ENCODE measurements at places on chromosomes 5 and 9.

GRCh38 chr5:121296356-121296755 is 555.3 kb upstream of the FTMT start:
- DNase-seq: no peak

DNA sequence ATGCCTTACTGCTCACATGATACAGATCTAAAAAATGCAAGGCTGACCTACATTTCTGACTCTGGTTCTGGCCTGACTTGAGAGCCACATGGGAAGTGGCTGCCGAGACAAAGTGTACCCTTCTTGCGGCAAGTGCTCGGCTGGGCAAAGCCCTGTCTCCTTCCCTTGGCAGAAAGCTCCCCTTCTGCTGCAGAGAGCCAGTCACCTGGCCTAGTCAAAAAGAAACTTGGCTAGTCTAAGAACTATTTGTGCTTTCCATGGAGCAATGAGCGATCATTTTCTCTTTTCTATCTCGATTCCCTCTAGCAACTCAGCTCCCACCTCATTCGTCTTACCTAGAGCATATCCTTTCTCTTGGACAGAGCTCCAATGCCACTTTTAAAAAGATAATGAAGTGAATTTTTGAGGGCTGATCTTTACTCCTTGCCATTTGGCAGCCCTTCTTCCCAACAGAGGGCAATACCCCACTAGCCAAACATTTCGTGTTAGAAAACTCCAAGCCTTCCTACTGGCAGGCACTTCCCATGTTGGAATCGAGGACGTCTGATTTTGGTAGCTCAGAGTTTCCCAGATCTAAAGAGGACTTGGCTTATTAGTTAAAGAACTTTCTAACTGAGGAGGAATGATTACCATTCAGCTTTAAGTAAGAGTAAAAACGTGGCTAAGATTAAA is 108.1 kb upstream of the PRRC1 start:
- DNase-seq: no peak

GRCh38 chr9:137422604-137423513 is at the start of the genes EXD3 and NOXA1:
Gene EXD3, minus strand, starts transcription at chr9:137423162. Its CDS starts 27,805 bp downstream, at chr9:137395357.
Gene NOXA1, plus strand, starts transcription at chr9:137423393. Its CDS starts 137 bp downstream, at chr9:137423530.
- DNase-seq: peak; percentile 95

- DNase-seq: no peak
Measured at GRCh38 chr9:127139071-127139731, 16.8 kb upstream of the ANGPTL2 start.

DNA sequence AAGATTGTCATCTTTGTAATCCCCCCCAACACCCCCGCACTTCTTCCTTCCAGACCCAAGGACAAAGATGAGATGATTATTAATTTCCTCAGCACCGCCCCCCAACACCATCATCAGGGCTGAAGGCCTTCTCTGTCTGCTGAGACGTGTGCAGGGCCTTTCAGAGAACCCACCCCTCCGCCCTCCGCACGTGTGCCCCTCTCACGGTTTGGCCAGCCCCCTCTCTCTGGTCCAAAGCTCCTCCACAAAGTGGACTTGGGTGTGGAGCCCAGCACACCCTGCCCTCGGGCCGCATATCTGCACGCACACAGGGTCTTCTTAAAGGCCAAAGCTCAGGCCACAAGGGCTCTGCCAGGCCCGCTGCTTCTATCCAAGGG is 32.0 kb downstream of the PAX5 start:
- no peak for DNase-seq

DNA sequence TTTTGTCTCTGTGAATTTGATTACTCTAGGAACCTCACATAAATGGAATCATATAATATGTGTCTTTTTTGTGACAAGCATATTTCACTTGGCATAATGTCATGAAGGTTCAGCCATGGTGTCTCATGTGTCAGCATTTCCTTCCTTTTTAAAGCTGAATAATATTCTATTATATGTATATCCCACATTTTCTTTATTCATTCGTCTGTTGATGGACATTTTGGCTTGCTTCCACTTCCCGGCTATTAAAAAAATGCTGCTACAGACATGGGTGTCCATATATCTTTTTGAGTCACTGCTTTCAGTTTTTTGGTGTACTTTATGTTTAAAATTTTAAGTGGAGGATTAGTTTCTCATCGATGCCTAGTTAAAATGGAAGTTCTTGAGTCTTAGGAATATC is 59.8 kb upstream of the C5orf63 start:
- DNase-seq: no peak

GRCh38 chr5:119353686-119354366 is 2.0 kb upstream of the TNFAIP8 start:
- DNase-seq: no peak

- peak; percentile 40 for DNase-seq
Measured at GRCh38 chr5:159412284-159413046, 82.2 kb upstream of the IL12B start.

DNA sequence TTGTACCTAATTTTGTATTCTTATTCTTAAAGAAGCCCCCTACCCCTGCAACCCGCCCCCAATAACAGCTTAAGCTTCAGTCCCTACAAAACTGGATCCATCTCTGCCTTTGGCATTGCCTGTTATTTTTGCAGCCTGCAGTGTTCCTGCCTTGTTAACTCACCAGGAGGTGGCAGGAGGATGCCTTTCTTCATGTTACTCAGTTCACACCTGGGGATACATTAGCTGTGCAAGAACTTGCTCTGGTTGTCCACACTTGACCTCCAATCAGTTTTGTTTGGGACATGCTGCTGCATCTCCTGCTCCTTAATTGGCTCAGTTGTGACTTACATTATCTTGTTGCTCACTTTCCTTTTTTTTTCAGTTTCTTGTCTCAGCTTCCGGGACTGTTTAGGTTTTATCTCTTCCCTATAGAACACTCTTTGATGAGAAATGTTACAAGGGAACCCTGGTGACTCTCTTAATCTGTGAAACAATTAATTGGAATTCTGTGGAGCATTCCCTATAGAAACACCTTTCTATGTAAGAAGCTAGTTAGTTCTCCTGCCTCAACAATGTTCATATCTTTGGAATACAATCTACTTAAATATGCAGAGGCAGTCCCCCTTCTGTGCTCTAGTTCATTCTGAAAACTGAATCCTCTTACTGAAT is 467.7 kb upstream of the ACO1 start:
- no peak for DNase-seq

GRCh38 chr5:173925449-173926071 is 37.4 kb downstream of the CPEB4 start:
- DNase-seq: peak; percentile 46

DNA sequence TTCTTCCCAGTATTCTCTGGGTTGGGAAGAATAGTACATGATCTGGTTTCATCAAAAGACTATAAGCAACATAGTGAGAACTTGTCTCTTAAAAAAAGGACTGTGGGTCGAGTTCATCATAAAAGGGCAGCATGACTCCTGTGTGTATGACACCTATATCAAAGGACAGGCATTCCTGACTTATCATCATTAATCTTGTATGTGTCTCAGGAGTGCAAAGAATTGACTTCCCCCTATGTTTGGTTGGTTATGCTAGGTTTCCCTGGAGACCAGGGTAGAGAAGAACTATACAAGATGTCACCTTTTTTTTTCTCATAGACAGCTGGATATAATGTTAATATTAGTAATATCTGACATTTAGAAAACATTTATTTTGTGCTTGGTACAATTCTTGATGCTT is 173.1 kb upstream of the ANKRD55 start:
- DNase-seq: no peak

- DNase-seq: no peak
Measured at GRCh38 chr9:20551835-20552234, 70.5 kb downstream of the MLLT3 start.

GRCh38 chr9:34230556-34230955 is 51.7 kb downstream of the UBAP1 start:
- DNase-seq: no peak

DNA sequence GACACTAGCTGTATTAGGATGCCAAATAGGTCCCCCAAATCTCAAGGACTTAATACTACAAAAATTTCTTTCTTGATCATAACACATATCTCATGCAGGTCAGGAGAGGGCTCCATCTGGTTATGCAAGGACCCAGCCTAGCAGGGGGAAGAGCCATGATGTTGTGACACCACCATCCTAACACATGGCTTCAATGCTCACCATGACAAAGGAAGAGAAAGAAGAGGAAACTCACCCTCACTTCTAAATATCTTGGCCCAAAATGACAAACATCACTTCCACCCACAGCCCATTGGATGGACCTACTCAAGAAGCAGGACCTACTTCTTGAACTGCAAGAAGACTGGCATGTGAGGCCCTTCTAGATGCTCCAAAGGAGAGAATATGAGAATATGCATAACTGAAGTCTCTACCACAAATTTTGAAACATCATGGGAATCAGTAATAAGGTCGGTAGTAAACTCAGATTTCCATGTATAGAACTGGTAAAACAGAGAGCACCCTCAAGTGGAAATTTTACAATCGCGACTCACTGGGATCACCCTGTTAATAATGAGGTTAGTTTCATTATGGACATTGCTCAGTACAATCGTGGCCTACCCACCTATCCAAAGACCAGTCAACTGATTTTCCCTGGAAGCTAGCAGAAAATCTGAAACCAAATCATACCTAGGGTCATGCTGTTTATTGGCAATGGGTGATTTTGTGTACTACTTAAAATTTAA is 308.2 kb downstream of the ACTL7B start:
- DNase-seq: no peak

- no peak for DNase-seq
Measured at GRCh38 chr9:90964101-90965020, 162.7 kb downstream of the SYK start.

- DNase-seq: no peak
Measured at GRCh38 chr5:32319392-32319791, 6.7 kb upstream of the MTMR12 start.

- no peak for DNase-seq
Measured at GRCh38 chr9:128470560-128470959, 14.8 kb downstream of the ODF2 start.

- no peak for DNase-seq
Measured at GRCh38 chr9:21144603-21145002, 3.0 kb upstream of the IFNW1 start.

DNA sequence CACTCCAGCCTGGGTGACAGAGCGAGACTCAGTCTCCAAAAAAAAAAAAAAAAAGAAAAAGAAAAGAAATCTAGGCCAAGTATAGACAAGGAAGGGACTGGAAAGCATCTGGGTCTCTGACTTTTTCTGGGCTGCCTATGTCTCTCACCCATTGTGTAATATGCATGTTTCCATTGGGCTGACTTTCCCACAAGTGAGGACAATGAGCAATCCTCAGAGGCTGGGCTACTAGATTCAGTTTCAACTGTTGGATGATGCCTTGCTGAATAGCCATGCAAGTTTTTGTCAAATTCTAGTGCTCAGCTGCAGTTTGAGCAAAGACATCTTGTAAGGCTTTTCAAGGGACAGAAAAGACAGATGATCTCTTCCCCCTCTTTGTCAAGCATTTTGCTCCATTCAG is 82.1 kb downstream of the PHAX start:
- DNase-seq: no peak

DNA sequence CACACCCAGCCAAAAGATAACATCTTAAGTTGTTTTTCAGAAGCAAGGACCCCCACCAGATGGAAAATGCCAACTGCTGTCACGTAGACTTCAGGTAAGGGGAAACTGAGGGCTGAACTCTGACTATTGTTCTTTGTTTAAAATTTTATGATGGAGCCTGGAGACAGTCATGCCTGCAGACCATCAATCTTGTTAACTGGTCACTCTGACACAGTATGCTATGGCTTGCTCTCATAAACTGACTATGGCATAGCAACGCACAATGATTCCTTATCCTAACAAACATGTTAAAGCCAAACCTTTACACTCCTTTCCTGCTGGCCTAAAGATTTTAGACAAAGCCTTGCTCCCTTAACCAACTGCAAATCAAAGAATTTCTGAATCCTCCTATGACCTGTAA is 43.6 kb upstream of the GOLM1 start:
- DNase-seq: no peak

DNA sequence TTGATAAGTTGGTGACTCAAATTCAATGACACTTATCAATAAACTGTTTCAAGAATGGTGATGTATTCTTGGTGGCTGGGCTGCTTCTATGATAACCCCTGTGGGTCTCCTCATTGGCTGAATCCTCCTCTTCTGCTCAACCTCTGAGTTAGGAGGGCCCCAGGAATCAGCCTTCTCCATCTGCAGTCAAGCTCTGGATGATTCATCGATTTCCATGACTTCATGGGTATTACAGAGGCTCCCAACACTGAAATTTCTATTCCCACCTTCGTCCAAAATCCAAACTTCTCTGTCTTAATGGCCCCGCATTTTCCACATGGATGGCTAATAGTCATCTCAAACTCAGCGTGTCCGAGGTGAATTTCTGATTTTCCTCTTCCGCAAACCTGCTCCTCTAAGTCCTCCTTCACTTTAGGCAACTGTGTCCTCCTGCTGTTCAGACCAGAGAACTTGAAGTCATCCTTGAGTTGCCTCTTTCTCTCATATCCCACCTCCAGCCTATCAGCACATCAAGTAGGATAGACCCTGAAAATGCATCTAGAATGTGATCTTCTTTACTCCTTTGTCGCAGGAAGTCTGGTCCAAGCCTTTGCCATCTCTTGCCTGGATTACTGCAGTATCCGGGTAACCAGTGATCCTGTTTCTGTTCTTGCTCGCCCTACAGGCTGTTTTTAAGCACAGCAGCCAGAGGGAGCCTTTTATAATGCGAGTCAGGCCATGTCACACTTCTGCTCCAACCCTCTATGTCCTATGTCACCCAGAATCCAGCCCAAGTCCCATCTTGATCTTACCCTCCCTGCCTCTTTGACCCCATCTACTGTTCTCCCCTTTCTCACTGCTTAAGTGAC is 41.4 kb upstream of the IL7R start:
- no peak for DNase-seq

DNA sequence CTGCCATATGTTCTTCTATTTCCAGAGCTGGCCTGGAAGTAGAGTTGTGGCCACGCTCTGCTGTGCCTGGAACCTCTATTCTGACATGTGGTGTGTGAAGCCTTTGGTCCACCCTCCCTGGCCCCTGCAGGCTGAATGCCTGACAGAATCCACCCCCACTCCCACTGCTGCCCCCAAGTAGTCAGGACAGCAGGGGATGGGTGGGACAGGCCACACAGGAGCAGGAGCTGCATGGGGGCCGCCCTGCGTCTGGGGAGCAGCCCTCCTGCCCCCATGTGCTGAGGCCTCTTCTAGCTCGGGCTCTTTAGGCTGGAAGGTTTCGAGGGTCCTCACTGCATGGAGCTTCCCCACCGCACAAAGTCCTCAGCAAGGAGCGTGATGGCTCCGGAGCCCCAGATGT is 32.6 kb upstream of the IRX4 start:
- no peak for DNase-seq

DNA sequence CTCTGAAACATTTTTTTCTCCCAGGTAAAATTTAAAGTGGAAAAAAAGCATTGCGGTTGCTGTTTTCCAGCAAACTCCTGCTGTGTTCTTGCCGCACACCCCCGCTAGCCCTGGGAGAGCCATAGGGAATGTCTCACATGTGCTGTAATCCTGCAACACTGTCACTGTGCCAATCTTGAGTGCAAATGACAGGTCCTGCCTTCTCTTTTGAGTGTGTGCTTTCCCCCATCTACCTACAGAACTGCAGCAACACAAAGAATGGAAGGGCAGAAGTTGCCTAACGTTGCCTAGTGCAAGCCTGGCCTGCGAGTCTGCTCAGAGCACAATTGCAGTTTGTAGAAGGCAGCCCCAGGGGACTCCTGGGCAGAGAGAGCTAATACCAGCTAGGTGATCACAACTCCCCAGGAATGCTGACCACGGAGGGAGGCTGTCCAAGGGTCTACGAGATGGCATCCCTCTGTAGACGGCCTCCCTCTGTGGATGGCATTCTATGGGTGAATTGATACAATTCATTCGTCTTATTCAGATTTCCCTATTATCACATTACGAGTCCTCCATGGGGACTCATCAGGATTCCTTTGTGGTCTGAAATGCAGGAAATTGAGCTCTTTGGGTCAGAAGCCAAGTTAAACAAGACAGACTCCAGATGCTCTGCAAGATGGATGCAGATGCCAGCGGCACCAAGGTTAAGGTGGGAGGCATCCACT is 172.6 kb upstream of the S1PR3 start:
- no peak for DNase-seq

GRCh38 chr9:87812375-87813118 is 70.1 kb upstream of the SPATA31E1 start:
- peak; percentile 36 for DNase-seq

All from stimulated activated CD4-positive, alpha-beta T cell treated with anti-CD3 and anti-CD28 coated beads, Interleukin-4, amount 100 ng/mL, for 1 hour (primary cell).